Amygdala (tissue), 56 donors: ENCODE measurements at places on chromosomes 1 and 21.
A peak's percentile ranks its signal among the peaks of the same experiment; 100 is the strongest.

DNA sequence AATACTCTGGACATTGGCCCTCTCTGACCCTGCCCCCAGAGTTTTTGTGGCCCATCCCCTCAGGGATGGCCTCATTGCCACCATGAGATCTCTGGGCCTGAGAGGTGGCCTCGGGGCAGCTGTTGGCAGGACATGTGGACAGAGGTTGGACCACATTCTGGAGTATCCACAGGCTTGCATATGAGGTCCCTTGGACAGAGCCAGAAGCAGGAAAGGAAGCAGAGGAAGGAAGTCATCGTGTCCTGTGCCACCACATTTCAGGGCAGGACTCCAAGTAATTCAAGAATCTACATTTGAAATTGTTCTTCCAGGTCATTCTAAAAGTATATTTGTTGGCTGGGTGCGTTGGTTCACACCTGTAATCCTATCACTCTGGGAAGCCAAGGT, 95.9 kb upstream of the PPP2R5A start:
- DNase-seq: no peak

DNA sequence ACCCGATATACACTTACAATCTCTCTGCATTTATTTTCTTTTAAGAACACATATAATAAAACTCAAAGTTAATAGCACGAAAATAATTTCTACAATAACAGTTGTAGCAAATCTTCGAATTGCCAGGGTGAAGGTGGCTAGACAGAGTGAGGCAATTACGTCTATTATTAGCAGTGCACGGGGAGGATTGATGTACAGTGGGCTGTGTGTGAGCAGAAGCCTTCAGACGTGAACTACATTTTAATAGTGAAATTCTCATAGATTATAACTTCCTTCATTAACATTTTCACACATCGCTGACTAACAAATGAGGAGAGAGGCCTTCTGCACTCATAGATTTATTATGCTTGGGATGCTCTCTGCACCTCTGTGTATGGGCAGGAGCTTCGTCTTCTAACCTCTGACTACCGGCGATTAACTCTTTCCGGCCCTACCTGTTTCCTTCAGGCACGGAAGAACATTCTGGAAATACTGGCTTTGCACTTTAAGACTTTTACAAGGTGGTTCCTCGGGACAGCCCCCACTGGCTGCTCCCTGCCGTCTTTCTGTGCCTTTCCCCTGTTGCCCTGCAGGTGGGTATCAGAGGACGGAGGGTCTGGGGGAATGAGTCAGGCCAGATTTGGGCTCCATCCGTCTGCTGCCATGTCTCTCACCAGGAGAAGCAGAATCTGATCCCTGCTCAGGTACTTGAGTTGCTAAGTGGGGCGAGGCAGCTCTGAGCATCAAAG, 200.5 kb downstream of the CAMTA1 start:
- DNase-seq: no peak

- DNase-seq: no peak
Measured at GRCh38 chr1:24323281-24323680, 4.1 kb downstream of the GRHL3 start.

- DNase-seq: no peak
Measured at GRCh38 chr1:99326215-99326949, 62.1 kb downstream of the PLPPR4 start.

- peak; percentile 86 for DNase-seq
Measured at GRCh38 chr1:227734856-227735538, at the start of the genes JMJD4 and SNAP47. TSS of gene JMJD4 (minus strand) at chr1:227735302. CDS start at chr1:227735273, 29 bp downstream. TSS of gene SNAP47 (plus strand) at chr1:227735435. CDS start at chr1:227747737, 12,302 bp downstream.

- no peak for DNase-seq
Measured at GRCh38 chr1:87682565-87682964, 353.9 kb downstream of the LMO4 start.

DNA sequence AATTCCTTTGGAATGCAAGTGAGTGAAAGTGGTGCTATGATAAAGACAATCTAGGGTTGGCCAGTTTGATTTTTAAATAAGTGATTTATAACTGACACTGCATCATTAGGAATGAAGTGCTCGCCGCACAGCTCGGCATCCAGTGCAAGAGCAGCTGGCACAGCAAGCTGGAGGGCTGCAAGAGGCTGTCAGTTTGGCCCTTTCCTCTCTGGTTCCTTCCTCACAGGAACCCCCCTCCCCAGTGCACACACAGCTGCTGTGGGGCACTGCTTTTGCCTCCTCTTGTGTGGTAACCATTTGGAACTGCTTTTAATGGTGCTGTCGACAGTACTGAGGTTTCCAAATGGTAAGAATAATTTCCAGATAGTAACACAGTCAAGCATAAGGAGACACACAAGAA, 10.4 kb upstream of the BCAR3 start:
- DNase-seq: no peak

GRCh38 chr1:153617663-153618062, 1.5 kb upstream of the S100A14 start:
- DNase-seq: no peak

- no peak for DNase-seq
Measured at GRCh38 chr1:89347296-89347695, 16.6 kb upstream of the GBP6 start.

DNA sequence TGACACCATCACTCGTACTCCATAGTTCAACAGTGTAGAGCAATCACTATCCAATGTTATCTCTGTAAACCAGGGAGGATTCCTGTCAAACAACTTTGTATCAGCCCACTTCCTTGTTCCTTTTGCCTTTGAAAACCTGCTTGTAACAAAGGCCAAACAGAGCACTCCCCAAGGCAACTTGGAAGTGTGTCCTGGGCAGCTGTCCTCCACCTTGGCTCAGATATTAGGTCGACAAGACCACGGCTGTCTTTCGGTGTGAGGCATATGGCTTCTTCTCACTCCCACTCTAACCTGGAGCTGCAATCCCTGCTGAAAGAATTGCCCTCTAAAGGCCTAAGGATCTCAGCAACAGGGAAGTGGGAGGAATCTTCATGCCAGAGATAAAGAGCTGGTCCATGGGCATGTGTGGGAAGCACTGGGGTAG, 66.7 kb downstream of the ITPKB start:
- DNase-seq: no peak

GRCh38 chr1:16122916-16123315, 33.0 kb downstream of the EPHA2 start:
- no peak for DNase-seq

DNA sequence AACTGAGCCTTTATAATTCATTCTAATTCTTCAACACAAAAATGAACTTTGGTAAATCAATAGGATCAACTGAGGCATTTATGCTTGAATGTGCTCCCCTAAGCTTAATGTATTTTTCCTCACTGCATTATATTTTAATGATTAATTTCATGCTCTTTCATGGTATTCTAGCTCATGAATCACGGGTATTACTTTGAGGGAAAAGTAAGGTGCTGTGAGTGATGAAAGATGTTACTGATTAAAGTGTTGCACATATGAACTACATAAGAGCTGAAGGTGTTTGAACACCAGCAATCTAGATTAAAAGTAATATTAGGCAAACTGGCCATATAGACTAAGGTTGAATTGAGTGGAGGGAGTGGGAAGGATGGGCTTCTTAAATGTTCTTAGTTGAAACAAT, 1.9 kb downstream of the DPYD start:
- DNase-seq: no peak

GRCh38 chr1:224169718-224170270, 13.2 kb upstream of the DEGS1 start:
- DNase-seq: no peak

GRCh38 chr1:83102630-83103071, 896.3 kb downstream of the TTLL7 start:
- no peak for DNase-seq

DNA sequence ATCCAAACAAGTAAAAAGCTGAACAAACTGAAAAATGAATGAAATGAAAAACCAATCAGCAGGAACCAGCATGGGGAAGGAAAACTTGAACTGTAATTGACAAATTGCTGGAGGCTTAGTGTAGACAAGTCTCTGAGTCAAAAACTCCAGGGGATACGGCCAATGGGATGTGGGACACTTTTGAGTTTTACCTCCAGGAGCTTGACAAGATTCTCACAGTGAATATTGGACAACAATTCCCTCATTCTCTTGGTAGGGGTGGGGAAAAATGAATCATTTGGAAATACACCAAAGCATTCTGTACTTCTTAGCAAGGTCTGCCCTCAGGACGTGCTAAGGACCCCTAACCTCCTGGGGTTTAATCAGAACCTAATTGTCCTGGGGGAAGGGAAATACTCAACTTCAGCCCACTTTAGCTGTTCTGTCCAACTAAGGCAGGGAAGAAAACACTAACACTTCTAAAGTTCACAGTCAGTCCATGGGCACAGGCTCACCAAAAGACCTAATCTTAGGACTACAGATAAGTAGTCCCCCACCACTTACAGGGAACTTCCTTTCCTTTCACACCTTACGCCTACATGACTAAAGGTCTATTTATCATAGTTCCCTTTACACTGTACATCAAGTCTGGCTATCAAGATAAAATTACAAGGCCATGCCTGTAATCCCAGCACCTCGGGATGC, 60.7 kb upstream of the CDC42BPA start:
- no peak for DNase-seq

DNA sequence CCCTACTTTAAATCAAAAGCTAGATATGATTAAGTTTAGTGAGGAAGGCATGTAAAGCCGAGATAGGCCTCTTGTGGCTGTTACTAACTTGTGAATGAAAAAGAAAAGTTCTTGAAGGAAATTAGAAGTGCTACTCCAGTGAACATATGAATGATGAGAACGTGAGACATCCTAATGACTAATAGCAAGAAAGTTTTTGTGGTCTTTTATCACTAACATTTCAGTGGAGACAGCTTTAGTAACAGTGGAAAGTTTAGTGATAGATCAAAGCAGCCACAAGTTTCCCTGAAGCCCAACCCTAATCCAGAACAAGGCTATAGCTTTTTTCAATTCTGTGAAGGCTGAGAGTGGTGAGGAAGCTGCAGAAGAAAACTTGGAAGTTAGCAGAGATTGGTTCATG, 73.6 kb upstream of the LRRC8B start:
- no peak for DNase-seq

DNA sequence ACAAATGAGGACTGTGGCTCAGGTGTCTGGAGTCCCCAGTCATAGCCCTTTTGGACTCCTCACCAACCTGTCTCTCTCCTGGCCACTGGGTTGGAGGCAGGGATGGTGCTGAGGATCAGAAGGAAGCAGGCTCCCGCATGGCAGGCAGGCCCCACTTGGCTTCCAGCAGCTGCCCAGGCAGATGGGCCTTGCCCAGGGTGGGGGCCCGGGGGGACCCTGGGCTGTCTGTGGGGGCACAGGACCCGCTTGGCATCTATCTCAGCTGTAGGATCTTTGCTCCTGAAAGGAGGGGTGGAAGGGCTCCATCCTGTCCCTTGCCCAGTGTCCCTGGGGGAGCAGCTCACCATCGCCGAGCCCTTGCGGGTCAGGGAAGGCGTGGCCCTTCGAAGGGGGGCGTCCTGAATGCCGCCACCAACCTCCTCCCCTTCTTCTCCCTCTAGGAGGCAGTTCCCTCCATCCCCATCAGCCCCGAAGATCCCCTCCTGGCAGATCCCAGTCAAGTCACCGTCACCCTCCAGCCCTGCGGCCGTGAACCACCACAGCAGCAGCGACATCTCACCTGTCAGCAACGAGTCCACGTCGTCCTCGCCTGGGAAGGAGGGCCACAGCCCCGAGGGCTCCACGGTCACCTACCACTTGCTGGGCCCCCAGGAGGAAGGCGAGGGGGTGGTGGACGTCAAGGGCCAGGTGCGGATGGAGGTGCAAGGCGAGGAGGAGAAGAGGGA, 154.5 kb downstream of the PEX14 start:
- no peak for DNase-seq

DNA sequence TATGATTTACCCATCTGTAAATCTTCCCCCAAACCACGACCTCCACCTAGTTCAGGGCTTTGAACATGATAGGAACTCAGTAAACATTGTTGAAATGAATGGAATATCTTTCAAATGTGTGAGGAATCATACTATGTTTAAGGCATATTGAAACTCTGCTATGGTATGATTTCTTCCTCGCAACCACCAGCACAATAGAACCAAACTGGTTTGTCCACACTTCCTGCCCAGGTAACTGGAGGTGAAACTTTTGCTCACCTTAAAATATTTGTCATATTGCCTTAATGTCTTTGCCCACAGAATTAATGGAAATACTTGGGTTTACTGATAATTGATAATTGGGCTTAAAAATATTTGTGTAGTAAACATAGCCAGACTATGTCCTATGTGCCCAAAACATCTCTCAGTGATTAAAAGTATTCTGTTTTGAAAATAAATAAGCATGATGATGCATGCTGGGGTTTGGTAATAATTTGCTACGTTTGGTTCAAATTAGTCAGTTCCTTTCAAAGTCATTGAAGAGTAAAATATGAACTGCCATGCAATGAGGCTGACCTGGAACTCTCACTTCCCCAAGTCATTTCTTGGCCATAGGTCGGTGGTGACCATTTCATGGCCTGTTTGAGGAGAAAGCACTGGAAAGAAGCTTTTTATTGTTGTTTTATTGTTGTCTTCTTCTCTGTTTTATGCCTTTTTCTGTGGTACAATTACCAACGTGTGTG, 73.3 kb downstream of the TNFSF18 start:
- DNase-seq: no peak
